Sigmoid colon (tissue), 7 donors: ENCODE measurements at places on chromosomes 11 and 22. TPM values are rescaled to one million over a fixed set of nuclear protein-coding genes. Genes with fewer than 3 reads are reported as not detected.

GRCh38 chr11:128244871-128245270, 342.5 kb downstream of the ETS1 start:
- DNase-seq: no peak

MRGPRX4 gene
- total RNA-seq: not detected

OR2AG1 gene
- not detected for total RNA-seq

- DNase-seq: no peak
Observed at GRCh38 chr11:120261321-120261720, 21.4 kb downstream of the POU2F3 start.

DUSP8 gene
- 0.66 TPM for total RNA-seq

DNA sequence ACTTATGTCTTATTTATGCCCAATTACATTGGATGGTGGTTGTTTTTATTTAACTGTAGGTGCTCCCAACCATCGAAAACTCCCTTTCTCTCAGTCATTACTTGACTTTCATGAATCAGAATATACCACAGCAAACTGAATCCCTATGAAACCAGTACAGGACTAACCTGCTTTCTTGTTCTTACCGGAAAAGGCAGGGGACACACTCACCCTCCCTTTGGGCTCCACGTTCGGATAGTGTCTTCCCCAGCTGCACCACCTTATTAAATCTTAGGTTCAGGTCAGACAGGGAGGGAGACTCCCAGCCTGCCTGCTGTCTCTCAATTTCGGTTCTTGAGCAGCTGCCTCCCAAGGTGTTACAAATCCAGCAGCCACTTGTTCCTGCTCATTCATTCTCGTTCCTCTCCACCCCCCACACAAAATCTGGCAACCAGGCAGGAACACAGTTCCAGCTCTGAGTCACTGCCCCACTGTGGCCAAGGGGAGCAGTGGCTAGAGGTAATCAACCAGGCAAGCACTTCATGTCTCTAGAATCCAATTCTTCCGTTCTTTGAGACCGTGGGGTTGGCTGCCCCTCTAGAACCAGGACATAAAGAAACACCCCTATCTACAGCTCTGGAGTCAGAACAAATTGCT, 133.0 kb downstream of the PLEKHA7 start:
- peak; percentile 70 for DNase-seq

ANGPTL5 gene
- total RNA-seq: not detected

CHCHD10 gene
- total RNA-seq: 51.5 TPM

DNA sequence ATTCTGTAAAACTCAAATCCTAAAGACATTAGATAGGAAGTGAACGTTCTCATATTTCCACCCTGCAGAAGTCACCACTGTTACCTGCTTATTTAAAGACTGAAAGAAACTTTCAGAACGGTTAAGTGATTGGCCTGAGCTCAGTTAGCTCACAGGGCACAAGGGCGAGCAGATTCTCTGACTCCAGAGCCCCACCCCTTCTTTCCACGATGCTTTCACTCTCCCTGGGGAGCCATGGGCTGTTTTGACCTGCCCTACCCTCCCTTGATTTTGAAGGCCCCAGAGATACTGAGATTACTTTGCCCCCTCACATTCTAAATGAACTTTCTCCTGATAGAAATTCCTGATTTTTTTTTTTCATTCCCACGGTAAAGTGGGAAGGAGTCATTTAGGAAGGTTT, 33.9 kb downstream of the ARHGAP1 start:
- DNase-seq: peak; percentile 65

APOL5 gene
- not detected for total RNA-seq

TIGD3 gene
- 0.14 TPM for total RNA-seq

DNA sequence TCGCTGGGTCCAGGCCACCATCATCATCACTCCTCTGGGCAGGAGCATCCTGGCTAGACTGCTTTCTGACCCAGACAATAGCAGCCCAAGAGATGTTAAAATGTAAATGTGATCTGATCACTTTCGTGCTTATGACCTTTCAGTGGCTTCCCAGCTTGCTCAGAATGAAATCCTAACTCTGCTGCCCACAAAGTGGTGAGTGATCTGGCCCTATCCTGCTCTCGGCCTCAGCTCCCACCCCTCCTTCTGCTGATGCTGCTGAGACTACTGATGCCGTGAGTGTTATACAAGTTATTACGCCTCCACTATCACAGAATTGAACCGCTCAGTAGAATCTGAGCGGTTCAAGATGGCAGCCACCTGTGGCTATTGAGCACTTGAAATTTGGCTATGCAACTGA, 26.2 kb downstream of the ELF5 start:
- DNase-seq: no peak

DNA sequence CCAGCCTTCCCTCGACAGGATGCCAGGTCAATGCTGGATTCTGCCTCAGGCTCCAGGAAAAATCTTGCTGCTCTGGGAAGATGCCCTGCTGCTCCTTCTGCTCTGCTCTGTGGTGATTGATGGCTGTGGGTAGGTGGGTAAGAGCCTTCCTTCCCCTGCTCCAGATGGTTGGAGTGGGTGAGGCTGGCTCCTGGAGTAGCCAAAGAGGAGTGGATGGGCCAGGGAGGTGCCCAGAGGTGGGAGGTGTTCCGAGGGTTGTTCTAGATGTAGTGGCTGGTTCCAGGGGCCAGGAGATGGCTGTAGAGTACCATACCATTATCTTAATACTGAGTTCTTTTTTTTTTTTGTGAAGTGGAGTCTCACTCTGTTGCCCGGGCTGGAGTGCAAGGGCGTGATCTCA, 99.6 kb upstream of the THY1 start:
- DNase-seq: no peak

FLRT1 gene
- 0.99 TPM for total RNA-seq

C1QTNF5 gene
- total RNA-seq: 35.2 TPM
